ENCODE measurements at places on chromosomes 4 and X.

- no peak for DNase-seq
Measured at GRCh38 chr4:95118497-95118896, 360.7 kb downstream of the BMPR1B start.

GRCh38 chr4:161762796-161763195, 401.0 kb downstream of the FSTL5 start:
- no peak for DNase-seq

DNA sequence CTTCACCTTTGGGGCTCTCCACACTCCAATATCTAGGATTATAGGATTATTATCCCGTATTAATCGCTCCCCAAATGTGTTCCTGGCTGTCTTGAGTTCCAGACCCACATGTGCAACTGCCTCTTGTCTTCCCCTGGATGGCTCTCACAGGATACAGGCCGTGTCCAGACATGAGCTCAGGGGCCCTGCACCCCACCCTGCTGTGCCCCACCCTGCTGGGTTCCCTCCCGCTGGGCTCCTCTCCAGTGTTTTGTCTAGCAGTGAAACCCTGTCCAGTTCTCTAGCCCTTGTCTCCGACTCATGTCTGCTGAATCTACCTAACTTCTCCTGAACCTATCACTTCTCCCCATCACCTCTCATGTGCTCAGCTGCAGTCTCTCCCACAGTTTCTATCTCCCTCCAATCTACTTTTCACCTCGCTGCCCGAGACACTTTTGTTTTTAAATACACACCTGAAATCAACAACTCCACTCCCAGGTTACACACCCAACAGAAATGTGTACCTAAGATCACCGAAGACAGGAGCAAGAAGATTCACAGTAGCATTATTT, 2.0 kb downstream of the RNF212 start:
- DNase-seq: no peak

GRCh38 chr4:100084892-100085291, 105.4 kb downstream of the DDIT4L start:
- DNase-seq: no peak

GRCh38 chrX:36898301-36898700, 109.9 kb upstream of the FAM47C start:
- no peak for DNase-seq

DNA sequence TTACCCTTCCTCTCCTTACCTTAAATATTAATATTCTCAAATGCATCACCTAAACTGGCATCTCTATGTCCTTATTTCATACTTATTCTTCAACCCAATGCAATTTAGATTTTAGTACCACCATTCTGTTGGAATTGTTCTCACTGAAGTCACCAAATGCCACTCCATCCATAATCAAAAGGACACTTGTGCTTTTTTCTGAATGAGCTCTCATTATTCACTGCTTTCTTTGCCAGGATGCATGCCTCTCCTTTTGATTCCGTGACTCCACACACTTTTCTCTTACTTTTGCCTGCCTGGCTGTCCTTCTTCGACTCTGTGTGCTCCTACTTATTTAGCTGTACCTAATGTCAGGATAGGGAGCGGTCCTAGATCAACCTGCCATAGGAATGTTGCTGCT, 633.1 kb upstream of the BOD1L1 start:
- DNase-seq: no peak

GRCh38 chr4:83083925-83084475, 30.5 kb downstream of the PLAC8 start:
- DNase-seq: no peak

DNA sequence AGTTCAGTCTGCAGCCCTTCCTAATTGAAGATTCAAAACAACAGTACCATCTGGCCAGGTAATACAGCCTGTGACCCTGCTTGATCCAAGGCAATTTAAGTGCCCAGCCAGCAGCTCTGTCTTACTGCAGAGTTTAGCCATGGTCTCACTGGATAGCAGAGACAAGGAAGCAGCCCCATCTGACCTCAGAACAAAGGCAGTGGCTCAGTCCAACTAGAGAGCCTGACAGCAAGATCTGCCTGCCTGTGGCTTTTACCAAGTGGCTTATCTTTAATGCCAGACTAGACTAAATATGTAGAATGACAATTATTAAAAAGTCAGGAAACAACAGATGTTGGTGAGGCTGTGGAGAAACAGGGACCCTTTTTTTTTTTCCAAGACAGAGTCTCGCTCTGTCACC, 293.4 kb downstream of the DTHD1 start:
- no peak for DNase-seq

- DNase-seq: no peak
Measured at GRCh38 chrX:68018248-68019203, 414.8 kb downstream of the OPHN1 start.

- DNase-seq: peak; percentile 63
Measured at GRCh38 chrX:9885150-9885549, 82.0 kb upstream of the CLDN34 start.

DNA sequence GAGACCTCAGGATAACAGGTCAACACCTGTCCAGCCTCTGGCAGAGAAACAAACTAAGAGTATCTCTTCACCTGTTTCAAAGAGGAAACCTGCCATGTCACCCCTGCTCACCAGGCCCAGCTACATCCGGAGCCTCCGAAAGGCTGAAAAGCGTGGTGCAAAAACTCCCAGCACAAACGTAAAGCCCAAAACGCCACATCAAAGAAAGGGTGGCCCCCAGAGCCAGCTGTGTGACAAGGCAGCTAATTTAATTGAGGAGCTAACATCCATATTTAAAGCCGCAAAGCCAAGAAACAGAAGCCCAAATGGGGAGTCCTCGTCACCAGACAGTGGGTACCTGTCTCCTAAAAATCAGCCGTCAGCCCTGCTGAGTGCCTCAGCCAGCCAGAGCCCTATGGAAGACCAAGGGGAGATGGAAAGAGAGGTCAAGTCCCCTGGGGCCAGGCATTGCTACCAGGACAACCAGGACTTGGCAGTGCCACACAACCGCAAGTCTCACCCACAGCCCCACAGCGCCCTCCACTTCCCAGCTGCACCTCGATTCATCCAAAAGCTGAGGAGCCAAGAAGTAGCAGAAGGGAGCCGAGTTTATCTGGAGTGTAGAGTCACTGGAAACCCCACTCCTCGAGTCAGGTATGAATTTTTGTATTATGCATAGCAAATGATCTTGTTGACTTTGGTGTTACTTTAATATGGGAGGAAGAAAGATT, 15.1 kb downstream of the PALLD start:
- no peak for DNase-seq

DNA sequence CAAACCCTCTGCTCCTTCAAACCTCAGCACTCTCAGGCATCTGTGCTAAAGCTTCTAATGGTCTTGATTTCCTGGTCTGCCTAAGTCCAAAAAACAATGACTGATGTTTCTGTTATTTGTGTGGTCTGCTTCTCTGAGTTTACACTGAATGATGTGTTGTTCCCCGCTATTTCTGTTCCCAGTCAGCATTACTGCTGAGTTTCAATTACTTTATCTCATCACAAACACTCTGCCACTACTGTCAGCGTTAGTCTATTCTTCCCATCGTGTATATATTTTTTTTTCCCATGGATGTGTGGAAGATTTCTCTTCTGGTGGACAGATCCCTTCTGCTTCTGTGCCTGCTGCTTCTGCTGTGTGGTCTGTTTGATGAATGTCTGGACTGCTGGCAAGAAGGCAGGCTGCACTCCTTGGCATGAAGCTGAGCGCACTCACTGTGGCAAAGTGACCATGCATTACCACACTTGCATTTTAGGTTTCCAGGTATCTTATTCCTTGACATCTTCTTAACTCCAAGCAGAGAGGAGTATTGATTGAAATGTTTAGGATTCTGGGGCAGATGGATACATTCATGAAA, 106.9 kb upstream of the PAQR3 start:
- DNase-seq: no peak

DNA sequence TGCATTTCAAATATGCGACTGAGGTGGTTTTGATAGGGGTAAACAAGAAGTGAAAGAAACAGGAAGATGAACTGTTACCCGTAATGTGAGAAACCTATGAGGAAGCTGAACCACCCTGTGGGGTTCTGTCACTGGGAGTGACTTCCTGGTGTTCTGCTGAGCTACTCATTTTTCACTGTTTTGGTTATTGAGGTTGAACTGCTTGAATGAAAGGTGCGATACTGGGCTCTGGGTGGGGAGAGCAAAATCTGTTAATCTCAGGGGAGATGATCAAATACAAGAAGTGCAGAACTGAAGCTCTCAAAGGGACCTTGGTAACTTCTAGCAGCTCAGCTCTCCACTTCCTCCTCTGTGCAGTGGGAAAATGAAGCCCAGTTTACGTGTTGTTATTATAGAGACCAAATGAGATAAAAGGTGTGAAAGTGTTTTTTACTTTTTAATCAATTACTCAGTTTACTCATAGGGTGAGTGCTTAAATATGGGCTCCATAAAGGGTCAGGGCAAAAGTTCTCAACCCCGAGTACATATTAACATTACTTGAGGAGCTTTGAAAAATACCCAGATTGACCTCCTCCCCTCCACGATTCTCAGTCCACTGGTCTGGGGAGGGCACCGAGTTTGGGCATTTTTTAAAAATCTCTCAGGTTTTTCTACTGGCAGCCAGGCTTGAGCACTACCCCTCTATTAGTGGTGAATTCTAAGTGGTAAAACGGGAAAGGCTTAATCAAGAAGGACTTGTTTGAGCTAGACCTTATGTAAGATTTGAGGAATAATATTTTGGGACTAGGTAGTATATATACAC, 66.7 kb downstream of the COQ2 start:
- no peak for DNase-seq

- no peak for DNase-seq
Measured at GRCh38 chr4:4631150-4631549, 89.3 kb upstream of the STX18 start.

DNA sequence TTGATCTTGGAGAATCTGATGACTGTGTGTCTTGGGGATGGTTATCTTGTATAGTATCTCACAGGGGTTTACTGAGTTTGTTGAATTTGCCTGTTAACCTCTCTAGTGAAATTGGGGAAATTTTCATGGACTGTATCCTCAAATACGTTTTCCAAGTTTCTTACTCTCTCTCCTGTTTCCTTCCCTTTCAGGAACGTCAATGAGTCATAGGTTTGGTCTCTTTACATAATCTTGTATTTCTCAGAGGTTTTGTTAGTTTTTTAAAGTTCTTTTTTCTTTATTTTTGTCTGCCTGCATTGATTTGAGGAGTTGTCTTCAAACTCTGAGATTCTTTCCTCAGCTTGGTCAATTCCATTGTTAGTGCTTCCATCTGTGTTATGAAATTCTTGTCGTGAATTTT, 227.7 kb upstream of the GPRIN3 start:
- DNase-seq: no peak

Data from DMS 273 treated with DMSO at 0.1 percent for 48 hours (cell line).